ENCODE measurements at places on chromosomes 16 and 17.
A peak's percentile ranks its signal among the peaks of the same experiment; 100 is the strongest.

- peak; percentile 53 for DNase-seq
These were observed at the start of gene LITAF for GRCh38 chr16:11586856-11587642. LITAF (minus strand) TSS chr16:11586919; CDS start chr16:11556730, 30,189 bp downstream.

- no peak for DNase-seq
These were observed 301.9 kb downstream of the SOX9 start for GRCh38 chr17:72422505-72423285.

DNA sequence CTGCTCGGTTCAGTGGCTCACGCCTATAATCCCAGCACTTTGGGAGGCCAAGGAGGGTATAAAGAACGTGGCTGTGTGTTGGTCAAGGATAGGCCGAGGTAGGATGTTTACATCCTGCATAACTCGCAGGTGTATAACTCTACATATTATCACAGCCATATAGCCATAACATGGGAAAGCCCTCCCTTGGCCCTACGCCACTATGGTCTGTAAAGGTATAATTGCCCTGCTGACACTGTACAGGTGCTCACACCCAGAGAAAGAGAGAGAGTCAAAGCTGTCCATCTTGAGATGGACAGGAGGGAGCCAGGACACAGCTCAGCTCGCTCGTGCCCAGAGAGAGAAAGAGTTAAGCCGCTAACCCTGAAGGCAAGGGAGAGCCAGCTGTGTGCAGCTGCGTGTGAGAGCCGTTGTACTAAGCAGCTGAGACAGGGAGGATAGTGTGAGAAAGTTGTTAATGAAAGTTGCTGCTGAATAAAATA, 30.4 kb upstream of the DHX8 start:
- no peak for DNase-seq

GRCh38 chr17:39229274-39229913, 3.6 kb upstream of the STAC2 start:
- DNase-seq: no peak

DNA sequence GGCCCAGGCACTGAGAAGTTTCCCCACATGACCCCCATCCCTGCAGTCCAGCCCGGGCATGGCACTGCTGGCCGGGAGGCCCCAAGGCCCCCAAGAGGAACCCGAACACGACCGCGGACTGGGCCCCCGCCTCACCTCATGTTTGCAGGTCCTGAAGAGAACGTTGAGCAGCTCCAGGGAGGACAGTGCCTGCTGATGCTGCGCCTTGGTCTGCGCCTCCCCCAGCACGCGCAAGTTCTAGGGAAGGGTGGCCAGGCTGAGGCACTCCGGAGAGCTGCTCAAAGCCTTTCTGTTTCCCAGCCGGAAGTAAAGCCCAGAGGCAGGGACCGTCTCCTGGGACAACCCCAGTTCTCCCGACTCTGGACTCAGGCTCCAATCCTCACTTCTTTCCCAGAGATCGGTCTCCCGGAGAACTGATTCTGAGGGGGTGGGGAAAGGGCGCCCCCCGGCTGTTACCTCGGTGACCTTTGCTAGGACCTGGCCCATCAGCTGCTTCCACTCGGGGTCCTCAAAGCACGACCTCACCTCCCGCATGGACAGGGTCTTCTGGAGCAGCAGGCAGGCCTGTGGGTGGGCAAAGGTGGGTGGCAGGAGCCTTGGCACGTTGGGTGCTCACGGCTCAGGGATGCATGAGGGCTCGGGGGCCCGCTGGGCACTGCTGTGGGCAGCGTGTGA, 13.7 kb downstream of the MYBBP1A start:
- DNase-seq: no peak

DNA sequence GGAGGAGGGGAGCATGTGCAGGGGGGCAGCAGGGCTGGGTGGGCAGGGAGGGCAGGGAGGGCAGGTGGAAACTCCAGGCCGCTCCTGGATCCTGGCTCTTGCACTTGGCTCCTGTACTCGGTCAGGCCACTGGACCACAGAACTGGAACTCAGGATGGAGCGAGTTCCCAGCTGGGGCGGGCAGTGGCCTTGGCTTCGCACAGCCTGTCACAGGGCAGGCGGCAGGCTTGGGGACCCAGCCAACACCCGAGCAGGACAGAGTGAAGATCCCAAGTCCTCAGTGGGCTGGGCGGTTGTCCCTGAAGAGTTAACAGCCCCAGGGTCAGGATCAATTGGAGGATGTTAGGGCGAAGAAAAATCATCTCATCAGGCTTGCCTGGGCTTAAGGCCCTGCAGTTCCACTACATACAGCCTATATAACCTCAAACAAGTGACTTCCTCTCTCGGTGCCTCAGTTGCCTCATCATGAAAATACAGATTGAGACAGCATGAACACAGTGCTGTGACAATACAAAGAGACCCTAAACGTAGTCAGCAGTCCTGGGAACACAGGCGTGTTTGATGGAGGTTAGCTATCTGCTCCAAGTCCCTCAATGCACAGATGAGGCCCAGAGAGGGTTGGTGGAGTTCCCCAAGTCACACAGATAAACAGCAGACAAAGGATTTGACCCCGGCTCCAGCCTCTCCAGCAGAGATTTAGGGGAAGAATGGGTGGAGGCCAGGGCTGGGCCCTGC, 21.9 kb downstream of the ZNF423 start:
- DNase-seq: no peak

- DNase-seq: no peak
These were observed 21.5 kb downstream of the DCAF7 start for GRCh38 chr17:63571632-63572310.

- DNase-seq: no peak
These were observed 142.9 kb upstream of the NUDT7 start for GRCh38 chr16:77579351-77579891.

DNA sequence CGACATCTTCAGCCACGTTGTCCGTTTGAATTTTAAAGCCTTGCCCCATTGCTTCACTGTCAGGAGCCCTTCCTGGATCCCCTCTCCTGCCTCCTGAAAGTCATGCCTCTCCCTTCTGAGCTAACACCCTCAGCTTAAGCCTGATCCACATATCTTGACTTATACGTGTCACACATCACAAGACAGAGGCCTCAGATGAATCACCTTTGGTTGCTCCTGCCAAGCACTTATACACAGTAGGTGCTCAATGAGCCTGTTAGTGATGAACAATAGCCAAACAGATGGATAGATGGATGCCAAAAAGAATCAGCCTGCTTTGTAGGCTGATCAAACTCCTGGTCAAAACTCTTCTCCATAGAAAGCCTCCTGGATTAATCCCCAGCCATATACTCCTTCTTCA, 31.8 kb downstream of the PITPNM3 start:
- DNase-seq: no peak

DNA sequence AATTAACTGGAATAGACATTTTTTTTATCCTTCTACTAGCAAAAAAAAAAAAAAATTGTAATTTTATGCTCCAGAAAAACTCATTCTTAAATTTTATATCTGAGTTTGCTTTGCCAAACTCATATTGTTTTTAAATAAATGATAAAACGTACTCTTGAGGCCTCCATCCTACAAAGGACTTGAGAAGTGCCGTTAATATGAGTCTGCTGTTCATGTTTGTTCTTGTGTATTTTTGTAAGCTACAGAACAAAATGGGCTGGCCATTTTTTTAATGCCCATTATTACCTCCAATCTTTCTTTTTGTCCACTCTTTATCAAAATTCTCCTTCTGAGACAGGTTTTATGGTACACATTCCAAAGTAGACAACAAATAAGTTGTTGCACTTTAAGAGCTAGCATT, 643.5 kb upstream of the SOX9 start:
- no peak for DNase-seq

GRCh38 chr16:88366704-88367047, 16.1 kb upstream of the ZNF469 start:
- no peak for DNase-seq

GRCh38 chr16:14007450-14007849, 63.7 kb upstream of the MRTFB start:
- no peak for DNase-seq

GRCh38 chr17:45997624-45998023, 1.4 kb upstream of the STH start:
- no peak for DNase-seq

GRCh38 chr17:51298508-51299371, 38.4 kb downstream of the UTP18 start:
- DNase-seq: no peak

GRCh38 chr16:22948058-22948602, 134.2 kb downstream of the HS3ST2 start:
- no peak for DNase-seq

DNA sequence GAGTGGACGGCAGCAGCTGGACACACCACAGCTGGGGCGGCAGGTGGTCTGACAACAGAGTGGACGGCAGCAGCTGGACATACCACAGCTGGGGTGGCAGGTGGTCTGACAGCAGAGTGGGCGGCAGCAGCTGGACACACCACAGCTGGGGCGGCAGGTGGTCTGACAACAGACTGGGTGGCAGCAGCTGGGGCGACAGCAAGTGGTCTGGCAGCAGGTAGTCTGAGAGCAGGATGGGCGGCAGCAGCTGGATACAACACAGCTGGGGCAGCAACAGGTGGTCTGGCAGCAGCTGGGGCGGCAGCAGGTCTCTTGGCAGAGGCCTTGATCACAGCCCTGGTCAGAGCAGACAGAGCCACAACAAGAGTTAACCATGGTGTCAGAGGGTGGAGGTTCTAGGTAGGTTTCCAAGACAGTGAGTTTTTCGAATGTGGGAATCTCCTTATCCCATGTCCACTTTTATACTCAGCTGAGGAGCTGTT, at the start of gene KRTAP4-1:
TSS of gene KRTAP4-1 (minus strand) at position 432 of the 482 bp plus-strand sequence. CDS start at position 375, 57 bp downstream.
- DNase-seq: no peak

- DNase-seq: no peak
These were observed 30.6 kb downstream of the KCNJ16 start for GRCh38 chr17:70105641-70106040.

DNA sequence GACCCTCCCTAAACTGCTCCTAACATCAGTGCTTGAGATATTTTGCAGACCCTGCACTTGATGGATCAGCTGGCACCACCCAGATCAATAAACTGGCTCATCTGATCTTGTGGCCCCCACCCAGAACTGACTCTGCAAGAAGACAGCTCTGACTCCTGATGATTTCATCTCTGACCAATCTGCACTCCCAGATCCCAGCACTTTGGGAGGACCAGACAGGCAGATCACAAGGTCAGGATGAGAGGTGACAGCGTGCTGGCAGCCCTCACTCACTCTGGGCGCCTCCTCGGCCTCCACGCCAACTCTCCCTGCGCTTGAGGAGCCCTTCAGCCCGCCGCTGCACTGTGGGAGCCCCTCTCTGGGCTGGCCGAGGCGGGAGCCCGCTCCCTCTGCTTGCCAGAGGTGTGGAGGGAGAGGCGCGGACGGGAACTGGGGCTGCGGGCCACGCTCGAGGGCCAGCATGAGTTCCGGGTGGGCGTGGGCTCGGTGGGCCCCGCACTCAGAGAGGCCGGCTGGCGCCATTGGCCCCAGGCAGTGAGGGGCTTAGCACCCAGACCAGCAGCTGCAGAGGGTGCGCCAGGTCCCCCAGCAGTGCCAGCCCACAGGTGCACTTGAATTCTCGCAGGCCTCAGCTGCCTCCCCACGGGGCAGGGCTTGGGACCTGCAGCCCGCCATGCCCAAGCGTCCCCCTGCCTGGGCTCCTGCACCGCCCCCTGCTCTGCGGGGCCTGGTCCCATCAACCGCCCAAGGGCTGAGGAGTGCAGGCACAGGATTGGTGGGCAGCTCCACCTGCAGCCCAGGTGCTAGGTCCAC, 2.4 kb upstream of the C16orf54 start:
- DNase-seq: peak; percentile 24

DNA sequence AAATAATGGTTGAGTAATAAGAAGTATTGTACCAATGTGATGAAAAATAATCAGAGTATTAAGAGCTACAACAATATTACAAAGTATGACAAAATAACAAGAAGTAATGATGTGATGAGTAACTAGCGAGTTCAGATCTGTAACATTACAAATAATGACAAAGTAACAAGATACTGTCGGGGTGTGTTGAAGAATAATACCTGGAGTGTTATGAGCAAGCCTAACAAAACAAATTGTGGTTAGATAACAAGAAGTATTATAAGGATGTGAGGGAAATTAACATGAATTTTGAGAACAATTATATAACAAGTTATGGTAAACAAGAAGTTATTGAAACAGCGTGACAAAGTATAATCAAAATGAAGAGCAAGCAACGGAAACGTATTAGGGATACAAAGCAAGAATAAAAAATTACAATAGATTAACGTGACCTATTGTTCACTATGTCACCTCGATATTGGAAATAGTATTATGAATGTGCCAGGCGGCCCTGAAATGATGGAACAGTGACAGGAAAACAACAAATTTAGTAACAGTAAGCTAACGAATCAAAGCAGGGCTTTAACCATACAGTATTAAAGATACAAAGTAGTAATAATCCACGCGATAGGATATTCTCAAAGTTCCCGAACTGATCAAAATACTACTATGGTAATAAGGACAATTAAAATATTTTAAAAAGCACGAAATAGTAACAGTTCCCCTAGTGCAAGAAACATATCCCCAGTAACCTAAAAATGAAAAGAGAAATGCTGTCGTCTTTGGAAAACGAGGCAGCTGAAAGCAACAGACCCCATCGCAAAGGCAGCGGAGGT, 1.6 kb downstream of the TBX4 start:
- DNase-seq: no peak

- DNase-seq: no peak
These were observed 3.0 kb upstream of the SLFN5 start for GRCh38 chr17:35239823-35240222.

DNA sequence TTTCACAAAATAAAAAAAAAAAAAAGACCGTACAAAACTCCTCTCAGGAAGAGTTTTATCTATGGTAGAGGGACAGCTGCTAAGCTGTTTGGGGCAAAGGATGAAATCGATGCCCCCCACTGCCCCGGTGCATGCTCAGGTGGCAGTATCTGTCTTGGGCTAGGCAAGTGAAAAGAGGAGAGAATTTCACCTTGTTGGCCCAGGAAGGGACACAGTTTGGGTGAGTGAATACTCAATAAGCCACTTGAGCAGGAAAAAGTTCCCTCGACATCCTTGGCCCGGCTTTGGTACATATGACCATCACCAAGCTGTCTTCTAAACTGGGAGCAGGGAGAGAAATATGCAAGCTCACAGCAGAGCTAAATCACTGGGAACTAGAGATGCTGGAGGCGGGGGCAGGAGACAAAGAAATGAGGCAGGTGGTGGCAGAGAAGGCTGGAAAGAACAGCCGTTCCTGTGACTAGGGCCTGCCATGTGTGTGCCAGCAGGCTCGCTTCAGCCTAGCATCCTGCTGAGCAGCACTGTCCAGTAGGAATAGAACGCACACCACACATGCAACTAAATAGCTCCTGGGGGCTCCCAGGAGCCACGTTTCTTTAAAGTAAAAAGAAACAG, 8.2 kb upstream of the EIF1 start:
- no peak for DNase-seq

DNA sequence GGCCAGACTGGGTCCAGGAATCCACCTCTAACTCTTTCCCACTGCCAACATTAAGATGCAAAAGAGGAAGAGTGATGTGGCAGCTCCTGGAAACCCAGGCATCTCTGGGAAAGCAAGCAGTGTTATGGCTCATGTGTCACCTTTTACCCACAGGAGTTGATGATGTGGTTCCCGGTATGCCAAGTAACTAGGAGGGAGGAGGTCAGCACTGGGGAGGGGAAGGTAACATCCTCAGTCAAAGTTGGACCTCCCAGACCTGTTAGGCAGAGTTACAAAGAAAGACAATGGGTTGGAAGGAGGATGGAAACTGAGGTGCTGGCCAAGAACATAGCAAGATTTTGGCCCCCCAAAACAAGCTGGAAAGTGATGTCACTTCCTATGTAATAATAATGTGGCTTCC, 11.4 kb downstream of the KRABD2 start:
- no peak for DNase-seq

GRCh38 chr17:6755281-6755680, 565 bp upstream of the XAF1 start:
- no peak for DNase-seq

All from CD8-positive, alpha-beta memory T cell (primary cell).